Fibroblast of villous mesenchyme (primary cell): ENCODE measurements at places on chromosomes 13 and 19. TPM values are rescaled to one million over a fixed set of nuclear protein-coding genes. Genes with fewer than 3 reads are reported as not detected.

The DACH1 gene
- 0.43 and 1.6 TPM in 2 replicates for total RNA-seq

The SHD gene
- total RNA-seq: not detected in 2 replicates

The SSC5D gene
- 21.2 and 23.2 TPM in 2 replicates for total RNA-seq

DNA sequence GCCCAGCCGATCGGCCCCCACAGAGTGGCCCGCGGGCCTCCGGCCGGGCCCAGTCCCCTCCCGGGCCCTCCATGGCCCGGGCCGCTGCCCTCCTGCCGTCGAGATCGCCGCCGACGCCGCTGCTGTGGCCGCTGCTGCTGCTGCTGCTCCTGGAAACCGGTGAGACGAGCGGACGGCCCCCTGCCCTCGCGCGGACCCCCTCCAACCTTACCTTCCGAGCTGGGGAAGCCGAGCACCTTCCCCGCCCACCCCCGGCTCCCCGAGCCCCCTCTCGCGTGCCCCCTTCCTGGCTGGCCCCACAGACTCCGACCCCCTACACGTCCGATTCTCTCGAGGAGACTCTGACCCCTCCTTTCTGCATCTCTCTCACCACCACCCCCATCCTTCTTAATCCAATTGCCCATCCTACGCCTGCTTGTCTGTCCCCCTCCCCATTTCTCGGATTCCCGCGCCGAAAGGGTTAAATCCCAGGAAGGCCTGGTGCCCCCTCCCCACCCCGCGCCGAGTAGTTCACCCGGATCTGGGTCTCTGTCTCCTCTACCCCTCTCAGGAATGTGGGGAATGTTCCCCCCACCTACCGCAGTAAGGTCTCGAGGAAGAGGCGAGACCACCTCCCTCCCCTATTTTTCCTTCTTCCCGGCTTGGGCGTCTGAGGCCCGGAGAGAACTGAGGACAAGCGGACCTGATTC is 502 bp downstream of the NECTIN2 start:
- DNase-seq: peak; percentile 47
